Hematopoietic multipotent progenitor cell treated with erythropoietin and hydrocortisone succinate and interleukin-3 and kit ligand, for 6 days (in vitro differentiated cells): ENCODE measurements at places on chromosomes 13 and 19.

DNA sequence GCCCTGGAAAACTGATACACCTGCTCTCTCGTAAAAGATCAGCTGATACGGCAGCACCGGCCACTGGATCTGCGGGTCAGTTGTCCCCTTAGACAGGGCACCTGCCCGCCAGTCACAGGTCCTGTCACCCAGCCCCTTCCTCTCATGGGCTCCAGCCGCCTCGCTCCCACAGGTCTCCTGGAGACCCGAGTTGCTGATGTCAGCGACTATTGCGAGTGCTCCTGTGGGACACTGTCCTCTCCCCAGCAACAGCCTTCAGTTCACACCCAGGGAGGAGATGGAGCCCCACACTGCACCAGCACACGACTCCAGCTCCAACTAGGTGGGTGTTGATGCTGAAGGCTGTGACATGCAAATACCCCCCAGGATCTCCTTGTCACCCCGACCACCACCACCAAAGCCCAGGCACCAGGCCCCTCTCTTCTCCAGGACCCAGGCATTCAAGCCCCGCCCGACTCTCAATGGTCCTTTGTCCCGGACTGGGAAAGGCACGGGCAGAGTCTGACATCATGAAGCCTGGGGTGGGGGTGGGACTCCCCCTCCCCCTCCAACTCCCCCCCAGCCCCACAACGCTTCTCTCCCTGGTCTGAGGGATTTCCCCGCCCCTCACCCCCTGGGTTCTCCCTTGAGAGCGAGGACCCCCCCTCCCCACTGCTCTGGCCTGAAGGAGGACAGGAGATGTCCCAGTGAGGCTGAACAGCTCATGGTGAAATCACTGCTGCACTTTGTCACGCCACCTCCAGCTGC lies 1.4 kb upstream of the MAG start:
- DNase-seq = no peak

GRCh38 chr13:99386911-99387788 lies 80.0 kb upstream of the GPR183 start:
- DNase-seq = peak; percentile 77

GRCh38 chr19:861756-862580 lies 2.5 kb downstream of the CFD start:
- DNase-seq = peak; percentile 91

GRCh38 chr13:105894697-105895096 lies 640.8 kb downstream of the EFNB2 start:
- DNase-seq = no peak

- DNase-seq = no peak
Observed at GRCh38 chr19:28426730-28427225, 786.2 kb downstream of the UQCRFS1 start.
